ENCODE measurements at places on chromosomes 3 and 15.

DNA sequence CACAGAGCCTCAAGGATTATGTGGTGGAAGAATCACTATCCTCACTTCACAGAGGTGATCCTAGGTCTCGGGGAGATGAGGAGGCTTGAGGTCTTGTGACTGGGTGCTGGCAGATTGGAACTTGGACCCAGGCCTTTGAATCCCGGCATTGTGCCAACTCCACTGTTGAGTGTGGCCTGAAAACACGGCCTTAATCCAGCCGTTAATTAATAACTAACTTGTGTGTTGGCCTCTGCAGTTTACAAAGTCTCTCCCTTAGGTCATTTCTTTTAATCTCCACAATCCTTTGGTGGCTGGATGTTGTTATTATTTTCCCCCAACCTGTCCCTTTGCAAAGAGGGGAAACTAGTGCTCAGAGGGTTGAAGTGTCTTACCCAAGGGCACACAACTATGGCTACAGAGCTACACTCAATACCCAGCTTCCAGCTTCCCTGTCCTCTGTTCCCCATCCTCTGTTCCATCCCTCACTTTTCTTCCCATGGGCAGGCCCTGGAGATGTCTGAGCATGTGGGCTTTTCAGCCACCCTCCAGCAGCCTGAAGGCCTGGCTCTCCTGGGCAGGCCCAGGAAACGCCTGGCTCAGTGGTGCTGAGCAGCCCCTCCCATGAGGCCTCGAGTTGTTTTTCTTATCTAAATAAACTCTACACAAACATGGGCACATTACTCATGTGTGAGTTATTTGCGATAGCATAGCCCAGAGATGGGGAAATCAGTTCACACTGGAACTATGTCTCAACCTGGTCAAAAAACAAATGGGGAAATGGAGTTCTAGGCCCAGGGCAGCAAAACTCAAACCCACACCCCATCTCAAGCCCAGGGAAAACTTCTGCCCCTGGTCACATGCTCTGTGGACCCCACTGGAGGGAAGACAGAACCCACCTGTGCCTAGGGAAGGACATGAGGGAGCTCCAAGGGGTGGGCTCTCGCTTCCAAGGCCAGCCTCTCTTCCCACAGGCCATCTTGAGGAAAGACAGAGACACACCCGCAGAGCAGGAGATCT, 16.8 kb upstream of the SMAD3 start:
- peak; percentile 94 for DNase-seq

GRCh38 chr3:119508172-119508845, 10.0 kb downstream of the TIMMDC1 start:
- no peak for DNase-seq

- no peak for DNase-seq
These were observed 49.1 kb downstream of the RUBCN start for GRCh38 chr3:197687570-197687969.

DNA sequence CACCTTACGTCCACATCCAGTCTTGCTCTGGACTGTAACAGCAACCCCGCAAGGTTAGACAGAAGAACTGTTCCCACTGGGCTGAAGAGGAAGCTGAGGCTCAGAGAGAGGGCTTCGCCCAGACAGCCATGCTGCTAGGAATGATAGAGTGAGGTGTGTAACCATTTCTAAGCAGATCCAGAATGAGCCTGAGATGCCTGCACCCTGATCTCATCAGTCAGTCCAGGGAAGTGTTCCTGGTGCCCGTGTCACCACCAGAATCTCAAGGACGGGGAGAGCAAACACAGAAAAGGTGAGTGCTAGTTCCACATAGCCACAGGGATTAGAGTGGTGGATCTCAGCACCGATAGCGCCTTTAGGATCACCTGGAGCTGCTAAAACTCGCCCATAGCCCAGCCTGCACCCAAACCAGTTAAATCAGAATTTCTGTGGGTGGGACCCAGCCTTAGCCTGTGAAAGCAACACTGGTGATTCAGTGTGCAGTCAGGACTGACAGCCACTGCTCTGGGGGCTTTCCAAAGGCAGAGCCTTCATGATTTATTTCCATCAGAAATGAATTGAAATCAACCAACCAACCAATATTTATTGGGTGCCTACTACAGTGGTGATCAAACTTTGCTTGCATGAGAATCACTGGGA, 12.3 kb downstream of the ISLR start:
- no peak for DNase-seq

All from LoVo (cell line).